ENCODE measurements at places on chromosomes 7 and 10.

GRCh38 chr10:94193466-94193924 lies 169.2 kb downstream of the NOC3L start:
- DNase-seq: no peak

GRCh38 chr10:5583525-5584175 lies 58.9 kb downstream of the CALML3 start:
- DNase-seq: no peak

- no peak for DNase-seq
Measured at GRCh38 chr10:54962134-54962900, 161.3 kb upstream of the PCDH15 start.

- no peak for DNase-seq
Measured at GRCh38 chr10:119115926-119116325, 12.0 kb downstream of the DENND10 start.

DNA sequence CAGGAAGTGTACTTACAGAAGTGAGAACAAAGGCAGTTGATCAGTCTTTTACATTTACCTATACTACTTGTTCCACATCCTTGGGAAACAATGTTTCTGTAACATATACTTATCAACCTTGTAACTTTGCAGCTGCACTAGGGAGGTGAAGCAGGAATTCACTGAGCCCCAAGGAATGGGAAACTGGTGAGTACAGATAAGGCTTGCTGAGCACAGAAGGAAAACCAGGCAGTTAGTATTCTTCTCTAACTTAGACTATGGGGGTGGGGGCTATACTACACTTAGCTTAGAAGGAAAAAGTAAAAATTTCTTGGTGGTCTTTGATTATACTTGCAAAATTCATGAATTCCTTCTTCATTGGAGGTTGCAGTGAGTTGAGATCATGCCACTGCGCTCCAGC lies 6.9 kb upstream of the ZNF33A start:
- no peak for DNase-seq

- no peak for DNase-seq
Measured at GRCh38 chr10:128001849-128002248, 94.9 kb downstream of the PTPRE start.

DNA sequence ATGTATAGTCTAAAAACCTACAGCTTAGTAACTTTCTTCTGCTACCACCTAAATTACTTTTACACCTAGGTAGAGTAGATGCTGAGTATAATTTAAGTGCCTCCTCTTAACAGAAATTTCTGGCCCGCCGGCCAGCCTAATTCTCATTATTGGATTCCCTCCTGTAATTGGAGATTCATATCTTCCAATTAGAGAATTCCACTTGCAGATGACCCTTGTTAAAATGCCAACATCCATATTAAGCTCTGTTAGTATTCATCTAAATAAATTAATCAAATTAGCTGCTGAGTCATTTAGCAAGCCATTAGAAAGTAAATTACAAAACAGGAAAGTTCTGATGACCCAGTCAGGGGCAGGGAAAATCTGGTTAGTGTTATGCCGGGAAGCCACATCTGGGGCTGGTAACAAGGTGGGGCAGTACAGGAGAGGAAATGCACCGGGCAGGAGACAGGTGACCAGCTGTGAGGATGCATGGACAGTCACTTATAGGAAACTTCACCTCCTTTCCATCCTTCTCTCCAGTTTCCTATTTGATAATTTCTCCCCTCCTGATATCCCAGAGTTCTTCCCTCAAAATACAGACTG lies 82.8 kb downstream of the ORC5 start:
- no peak for DNase-seq

DNA sequence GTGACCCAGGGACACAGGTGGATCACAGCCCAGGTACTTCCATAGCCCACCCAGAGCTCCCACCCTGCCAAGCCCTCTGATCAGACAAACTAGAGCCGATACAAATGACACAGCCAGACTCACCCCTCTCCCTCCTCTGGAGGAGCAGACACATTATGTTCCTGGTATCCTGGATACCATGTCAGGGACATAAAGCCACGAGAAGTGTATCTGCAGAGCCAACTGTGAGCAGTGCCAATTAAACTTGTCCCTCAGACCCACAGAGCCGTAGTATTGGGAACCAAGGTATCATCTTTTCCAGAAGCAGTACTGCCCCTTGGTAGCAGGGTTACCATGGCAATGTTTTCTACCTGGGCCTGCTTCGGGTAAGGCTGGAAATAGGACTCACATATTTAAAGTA lies 47.3 kb upstream of the CPXM2 start:
- DNase-seq: no peak

DNA sequence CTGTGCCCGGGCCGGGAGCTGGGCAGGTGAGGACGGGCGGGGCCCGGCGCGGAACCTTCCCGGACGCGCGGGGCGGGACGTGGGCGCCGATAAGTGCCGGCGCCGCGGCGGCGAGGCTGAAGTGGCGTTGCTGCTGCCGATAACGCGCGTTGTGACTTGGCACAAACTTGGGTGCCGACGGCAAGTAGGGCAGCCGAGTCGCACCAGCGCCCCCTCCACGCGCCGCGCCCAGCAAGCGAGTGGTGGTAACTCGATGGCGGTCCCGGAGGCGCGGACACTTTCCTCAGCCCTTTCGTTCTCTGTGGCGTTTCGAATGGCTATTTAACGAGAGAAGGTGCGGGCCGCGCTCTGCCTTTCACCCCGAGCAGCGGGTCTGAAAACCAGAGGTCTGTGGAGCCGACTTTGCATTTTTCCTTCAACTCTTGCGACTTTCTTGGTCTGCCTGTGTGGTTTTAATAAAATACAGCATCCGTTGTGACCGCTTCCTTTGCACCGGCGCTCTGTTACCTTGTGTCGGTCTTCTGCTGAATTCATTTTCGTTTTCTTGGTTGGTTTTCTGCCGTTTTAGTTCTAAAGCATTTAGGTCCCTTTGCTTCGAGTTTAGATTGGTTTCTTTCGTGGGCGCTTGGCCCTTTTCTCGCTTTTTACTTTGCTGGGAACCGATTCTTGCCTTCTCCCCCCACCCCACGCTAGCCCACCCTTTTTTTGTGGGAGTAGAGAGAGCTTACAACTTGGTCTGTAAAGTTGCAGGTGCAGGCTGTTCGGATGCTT lies 701 bp downstream of the STK17A start:
- peak; percentile 77 for DNase-seq

DNA sequence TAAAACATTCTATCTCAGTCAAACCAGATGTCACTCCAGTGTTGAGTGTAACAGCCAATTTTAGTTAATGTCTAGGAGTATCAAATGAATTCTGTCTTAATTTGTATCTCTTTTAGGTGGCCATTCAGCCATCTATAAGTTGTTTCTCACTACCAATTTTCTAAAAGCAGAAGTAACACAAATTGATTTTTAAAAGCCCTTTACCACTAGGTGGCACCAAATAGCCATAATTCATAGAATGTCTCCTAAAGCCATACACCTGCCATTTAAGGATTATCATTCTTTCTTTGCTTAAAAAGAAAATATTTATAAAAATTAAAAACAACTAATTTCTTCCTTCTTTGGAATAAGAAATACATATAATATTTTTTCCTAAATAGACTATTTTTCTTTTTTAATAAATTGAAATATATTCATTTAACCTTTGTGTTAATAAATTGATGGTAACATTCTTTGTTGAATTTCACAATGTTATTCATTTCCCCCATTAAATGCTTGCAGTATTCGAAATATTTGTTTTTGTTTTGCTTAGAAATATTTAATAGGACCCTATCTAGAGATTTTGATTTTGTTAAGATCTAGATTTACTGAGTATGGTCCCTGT lies 107.8 kb upstream of the PPP1R3A start:
- peak; percentile 73 for DNase-seq

DNA sequence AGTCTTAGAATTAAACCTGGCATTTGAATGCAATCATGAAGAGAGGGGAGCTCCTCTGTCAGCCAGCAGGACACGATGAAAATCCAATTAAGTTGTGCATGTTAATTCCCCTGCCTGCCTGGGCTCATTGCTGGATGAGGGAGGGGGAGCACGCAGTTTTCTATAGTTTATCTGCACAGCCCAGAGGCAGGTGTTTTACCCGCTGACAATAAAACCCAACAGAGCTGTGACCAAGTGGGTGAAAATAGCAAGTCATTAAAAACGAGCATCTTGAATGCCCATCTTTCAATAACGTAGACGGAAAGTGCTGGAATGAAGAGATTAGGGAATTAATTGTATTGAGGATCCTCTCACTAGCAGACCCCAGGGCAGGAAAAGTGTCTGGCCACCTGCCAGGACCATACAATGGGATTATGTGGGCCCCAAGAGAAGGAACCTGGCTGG lies 100.1 kb upstream of the FAM20C start:
- no peak for DNase-seq

GRCh38 chr10:21317902-21318301 lies 207.6 kb downstream of the SKIDA1 start:
- no peak for DNase-seq

DNA sequence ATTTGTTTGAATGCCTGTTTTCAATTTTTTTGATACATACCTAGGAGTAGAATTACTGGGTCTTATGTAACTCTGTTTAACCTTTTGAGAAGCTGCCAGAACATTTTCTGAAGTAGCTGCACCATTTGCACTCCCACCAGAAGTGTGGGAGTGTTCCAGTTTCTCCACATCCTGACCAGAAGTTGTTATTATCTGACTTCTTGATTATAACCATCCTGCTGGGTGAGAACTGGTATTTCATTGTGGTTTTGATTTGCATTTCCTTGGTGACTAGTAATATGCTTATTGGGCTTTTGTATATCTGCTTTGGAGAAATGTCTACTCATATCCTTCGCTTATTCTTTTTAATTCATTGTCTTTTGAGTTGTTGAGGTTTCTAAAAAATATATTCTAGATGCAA lies 117.2 kb upstream of the GLCCI1 start:
- no peak for DNase-seq

GRCh38 chr7:133077394-133077793 lies 4.5 kb downstream of the CHCHD3 start:
- DNase-seq: no peak

DNA sequence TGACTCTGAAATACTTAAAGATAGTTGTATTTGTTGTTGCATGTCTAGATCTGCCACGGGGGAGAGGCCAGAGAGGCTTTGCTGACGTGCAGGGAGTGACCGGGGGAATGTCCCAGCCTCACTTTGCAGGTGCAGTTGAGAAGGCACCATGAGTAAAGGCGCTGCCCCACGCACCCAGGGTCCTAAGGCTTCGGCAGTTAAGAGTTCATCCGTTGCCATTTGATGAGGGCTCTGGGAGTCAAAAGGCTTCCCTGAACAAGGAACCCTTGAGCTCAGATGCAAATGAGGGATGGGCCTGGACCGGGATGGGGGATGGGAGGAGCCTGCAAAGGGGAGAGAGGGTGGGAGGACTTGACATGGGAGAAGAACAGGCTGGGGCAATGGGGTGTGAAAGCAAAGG lies 20.4 kb downstream of the PPP2R2D start:
- DNase-seq: no peak

- DNase-seq: no peak
Measured at GRCh38 chr7:116576350-116577319, 51.8 kb downstream of the CAV1 start.

DNA sequence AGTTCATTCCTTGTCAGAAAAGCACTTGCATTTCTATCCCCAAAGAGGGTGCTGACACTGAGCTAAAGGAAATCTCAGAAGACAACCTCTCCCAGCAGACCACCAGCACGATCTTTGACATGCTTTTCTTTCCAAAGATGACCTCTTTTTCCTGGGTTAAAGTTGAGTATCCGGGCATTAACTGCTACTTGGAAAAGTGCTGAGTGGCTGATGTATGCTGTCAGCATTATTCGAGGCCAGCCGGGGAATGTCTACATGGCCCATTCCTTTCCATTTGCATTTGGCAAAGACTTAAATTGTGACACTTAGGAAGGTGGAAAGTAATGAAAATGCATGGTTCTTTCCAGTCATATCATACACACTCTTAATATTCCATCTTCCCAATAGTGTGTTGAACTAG lies 90.6 kb upstream of the SKAP2 start:
- no peak for DNase-seq

DNA sequence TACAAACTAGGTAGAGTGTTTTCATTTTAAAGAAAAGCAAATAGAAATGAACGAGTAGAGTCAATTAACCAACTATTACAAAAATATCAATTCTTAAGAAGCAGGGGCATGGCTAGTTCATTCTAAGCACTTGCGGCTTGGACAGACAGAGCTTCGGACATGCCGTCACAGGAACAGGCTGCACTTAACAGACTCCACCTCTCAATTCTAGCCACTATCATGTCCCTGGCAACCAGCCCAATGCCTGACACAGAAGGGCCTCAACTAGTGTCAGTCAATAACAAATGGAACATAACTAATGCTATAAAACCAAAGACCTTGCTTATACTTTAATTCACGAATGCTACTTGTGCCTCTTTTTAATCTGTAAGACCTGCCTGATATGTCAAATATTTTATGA lies 74.4 kb downstream of the TPK1 start:
- DNase-seq: no peak

DNA sequence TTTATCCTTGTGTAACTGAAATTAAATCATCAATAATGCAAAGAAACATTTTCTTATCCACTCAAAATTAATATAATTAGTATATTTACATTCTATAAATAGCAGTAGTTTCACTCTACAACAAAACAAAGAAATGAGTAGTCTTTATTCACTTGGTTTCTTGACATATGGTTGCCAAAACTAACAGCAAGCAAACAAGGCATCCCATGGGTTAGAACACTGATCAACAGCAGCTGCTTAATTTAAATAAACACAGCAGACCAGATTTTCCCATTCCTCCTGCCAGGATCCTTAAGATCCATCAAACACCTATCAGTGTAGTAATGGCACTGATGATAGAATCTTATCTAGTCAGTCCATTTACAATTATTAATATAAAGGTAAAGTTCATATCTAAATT lies 22.1 kb downstream of the NCAPG2 start:
- DNase-seq: no peak

- DNase-seq: no peak
Measured at GRCh38 chr7:71695186-71695585, 563.2 kb downstream of the GALNT17 start.

DNA sequence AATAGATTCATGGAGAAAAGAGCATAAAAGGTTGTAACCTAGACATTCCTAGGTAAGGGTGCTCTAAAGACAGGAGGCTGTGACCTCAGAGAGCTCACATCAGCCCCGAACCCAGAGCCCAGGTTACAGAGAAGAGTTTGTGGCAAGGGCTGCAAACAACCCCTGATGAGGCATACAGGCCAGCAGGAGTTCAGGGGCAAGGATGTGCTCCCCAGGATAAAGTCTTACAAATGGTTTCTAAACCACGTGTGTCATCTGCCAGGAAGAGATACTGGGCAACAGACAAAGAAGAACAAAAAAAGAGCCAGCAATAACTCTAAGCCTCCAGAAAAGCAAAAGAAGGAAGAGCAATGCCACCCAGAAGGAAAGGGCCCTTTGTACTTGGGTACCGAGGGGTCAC lies 27.7 kb downstream of the NCAPG2 start:
- no peak for DNase-seq

- no peak for DNase-seq
Measured at GRCh38 chr7:93804726-93805125, 85.8 kb downstream of the TFPI2 start.

GRCh38 chr7:132933072-132933458 lies 148.8 kb downstream of the CHCHD3 start:
- no peak for DNase-seq
